Stimulated activated CD4-positive, alpha-beta T cell treated with anti-CD3 and anti-CD28 coated beads, Interleukin-15, amount 100 ng/mL, for 1 hour (primary cell): ENCODE measurements at places on chromosomes 6 and 20.

DNA sequence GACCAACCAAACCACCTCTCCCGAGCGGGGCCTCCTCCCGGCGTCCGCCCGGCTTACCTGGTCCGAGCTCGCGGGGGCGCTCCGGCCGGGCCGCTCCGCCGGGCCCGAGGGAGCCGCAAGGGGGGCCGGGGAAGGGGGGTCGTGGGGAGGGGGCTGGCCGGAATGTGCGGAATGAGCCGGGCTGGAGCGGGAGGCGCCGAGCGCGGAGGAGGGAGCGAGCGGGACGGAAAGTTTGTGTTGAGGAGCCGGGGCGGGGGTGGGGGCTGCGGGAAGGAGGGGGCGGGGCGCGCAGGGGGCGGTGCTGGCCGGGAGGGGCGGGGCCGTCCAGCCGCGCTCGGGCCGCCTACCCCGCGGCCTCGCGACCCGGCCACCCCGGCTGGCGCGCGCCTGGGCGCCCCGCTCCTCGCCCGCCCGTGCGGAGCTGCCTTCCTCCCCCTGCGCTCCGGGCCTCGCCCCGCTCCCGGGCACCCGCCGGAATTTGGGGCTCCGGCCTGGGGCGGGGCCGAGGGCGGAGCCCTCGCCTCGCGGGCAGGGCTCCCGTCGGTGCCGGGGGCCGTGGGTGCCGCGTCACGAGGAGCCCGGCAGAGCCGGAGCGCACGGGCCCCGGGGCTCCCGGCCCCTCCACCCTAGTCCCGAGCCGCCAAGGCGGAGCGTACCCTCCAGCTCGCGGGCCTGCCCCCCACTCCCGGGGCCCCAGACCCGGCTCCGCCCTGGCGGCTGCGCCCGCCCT is at the start of gene TEAD3:
Gene TEAD3, minus strand, starts transcription at position 239 of the 730 bp plus-strand sequence.
- DNase-seq, result peak; percentile 26

DNA sequence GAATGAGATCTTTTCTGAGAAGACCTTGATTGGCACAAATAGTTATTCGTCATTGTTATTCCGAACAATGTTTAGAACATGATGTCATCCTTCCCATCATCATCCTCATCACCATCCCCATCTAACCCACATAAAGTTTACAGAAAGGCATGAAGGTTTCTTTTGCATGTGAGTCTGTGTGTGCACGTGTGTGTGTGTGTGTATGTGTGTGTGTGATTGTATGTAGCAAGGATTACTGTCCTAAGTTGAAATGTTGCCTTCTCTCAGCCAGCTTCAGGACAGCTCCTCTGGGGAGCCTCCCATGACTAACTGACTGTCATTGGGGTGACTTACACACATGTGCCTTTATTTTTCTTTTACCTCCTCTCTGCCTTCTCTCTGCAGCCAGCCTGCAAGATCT is 113.5 kb downstream of the SLC22A3 start:
- no peak for DNase-seq

GRCh38 chr20:353166-353565 is 6.3 kb downstream of the NRSN2 start:
- DNase-seq, result no peak

GRCh38 chr6:89117211-89118108 is at the start of gene SRSF12:
Gene SRSF12 (minus strand): TSS chr6:89118071. CDS start chr6:89117887, 184 bp downstream.
- DNase-seq, result peak; percentile 7

DNA sequence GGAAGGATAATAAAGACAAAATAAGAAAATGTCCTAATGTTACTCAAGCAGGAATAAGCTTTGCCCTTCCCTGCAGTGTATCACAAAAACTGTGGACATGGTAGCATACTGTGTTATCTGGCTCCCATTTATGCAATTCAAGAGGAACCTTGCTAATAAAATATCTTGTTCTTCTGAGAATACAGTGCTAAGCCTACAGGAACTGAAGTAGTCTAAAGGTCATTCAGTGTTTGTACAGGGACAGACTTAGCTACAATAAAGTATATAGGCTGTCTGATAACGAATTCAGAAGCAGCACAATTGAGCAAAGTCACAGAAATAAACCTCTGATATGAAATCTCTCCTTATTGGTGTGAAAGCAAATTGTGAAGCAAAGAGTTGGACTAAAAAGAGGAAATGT is 59.6 kb upstream of the SDHAF4 start:
- no peak for DNase-seq

GRCh38 chr20:22353586-22353985 is 230.8 kb downstream of the FOXA2 start:
- no peak for DNase-seq

GRCh38 chr6:10862361-10862760 is 19.5 kb downstream of the GCM2 start:
- DNase-seq, result no peak

DNA sequence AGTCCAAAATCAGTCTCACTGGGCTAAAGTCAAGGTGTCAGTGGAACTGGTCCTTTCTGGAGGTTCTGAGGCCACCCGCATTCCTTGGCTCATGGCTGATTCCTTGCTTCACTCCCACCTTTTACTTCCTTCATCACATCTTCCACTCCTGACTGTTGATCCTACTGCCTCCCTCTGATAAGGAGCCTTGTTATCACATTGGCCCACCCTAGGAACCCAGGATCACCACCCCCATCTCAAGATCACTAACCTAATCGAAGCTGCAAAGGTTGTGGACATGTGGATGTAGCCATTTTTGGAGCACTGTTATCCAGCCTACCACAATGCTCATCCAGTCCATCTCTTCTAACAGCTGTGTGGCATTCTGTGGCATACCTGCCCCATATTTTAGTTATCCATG is 87.2 kb downstream of the TNFAIP3 start:
- no peak for DNase-seq

DNA sequence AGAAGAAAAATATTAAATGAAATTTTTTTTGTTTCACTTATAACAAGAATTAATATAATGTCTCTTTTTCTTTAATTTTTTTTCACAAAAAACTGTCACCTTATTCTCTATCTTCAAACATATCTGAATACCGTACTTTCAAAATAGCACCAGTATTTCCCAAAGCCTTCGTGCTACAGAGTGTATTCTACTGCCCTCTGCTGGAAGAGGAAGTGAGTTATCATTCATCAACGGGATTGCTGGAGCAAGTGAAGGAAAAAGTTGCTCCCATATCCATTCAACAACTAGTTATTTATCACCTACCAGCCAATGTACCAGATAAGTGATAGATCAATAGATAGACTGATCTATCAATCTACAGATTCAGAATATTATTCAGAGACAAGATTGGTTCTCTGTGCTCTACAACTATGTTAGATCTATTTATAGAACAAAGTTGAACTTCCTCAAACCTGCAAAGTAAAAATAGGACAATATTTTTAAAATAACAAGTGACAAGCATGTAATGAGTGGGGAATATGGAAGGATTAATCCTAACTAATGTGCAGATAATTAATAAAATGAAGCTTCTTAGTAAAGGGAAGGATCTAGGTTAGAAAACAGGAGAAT is 26.7 kb upstream of the TFAP2B start:
- no peak for DNase-seq

- DNase-seq, result no peak
These were observed 382.6 kb upstream of the JAG1 start for GRCh38 chr20:11056414-11056813.

DNA sequence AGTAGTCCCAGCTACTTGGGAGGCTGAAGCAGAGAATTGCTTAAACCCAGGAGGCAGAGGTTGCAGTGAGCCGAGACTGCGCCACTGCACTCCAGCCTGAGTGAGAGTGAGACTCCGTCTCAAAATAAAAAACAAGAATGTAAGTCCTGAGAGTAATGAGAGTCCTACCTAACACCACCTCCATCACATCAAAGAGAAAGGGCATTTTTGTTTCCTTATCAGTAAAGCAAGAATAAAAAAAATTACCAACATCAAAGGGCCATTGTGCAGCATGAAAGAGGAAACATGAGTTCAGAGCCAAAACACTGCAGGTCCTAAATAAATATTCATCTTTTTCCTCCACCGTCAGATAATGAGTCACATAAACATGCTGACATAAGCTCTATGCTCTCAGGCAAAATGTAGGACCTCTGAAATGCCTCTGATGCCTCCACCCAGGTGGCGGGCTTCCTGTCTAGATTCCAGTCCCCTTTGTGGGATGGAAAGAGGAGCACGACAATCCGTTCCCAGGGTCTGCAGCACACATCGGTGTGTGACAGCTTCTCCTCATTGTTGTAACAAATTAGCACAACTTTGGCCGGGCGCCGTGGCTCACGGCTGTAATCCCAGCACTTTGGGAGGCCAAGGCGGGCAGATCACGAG is 7.2 kb downstream of the ATP9A start:
- DNase-seq, result no peak

- no peak for DNase-seq
These were observed 485.6 kb upstream of the SYNCRIP start for GRCh38 chr6:86128130-86128814.

DNA sequence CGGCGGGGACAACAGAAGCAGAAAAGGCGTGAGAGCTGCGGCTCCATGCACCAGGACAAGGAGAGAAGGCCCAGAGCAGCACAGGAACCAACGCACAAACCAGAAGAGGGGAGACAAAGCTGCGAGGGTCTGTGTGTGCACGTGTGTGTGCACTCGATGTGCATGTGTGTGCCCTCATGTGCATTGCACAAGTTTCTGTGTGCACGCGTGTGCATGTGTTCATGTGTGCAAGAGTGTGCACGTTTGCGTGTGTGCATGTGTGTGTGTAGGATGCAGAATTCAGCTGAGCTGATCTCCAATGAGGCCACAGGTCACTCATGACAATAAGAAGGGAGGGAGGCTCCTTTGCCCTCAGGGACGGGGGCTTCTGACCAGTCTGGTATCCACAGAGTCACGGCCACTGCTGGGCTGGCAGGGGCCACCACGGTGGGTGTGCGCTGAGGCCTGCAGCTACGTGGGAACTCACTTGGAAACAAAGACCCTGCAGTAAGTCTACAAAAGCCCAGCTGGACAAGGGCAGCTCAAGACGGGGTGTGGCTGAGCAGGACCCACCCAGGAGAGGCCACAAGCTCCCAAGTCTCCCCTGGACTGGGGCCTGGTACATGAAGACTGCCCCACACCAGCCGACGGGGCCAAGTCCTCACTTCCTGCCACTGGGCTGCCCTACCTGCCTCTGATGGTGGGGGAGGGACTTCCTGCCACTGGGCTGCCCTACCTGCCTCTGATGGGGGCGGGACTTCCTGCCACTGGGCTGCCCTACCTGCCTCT is 48.1 kb upstream of the CHRNA4 start:
- no peak for DNase-seq

GRCh38 chr6:149285626-149286025 is 31.9 kb upstream of the TAB2 start:
- no peak for DNase-seq

DNA sequence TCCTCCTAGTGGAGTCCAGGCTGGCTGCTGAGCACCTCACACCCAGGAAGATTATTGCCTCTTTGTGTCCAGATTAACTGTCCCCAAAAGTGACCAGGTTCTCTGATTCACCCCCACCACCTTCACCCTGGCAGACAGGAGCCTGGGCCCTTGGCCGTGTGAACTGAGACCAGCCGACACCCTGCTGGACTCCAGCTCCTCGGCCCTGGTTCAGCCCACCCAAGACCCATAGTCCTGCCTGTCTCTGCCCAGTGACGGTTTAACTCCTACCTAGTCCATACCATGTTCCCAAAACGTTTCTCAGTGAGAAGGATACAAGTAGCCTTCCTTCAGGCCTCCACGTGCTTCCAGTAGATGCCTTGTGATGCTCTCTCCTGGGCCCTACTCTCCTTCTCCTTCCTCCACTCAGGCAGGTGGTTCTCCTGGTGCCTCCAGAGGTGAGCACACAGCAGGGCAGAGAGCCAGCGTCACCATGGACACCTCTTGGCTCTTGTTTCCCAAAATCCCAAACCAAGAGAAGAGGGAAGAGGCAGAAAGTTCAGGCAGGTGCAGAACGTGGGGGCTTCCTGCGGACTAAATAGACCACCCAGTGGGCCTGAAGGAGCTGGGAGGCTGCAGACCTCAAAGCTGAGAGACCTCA is 134.4 kb upstream of the CST7 start:
- no peak for DNase-seq
